ENCODE measurements at places on chromosomes 7 and 10.

- DNase-seq = no peak
Measured at GRCh38 chr7:30460246-30460633, 18.3 kb downstream of the NOD1 start.

DNA sequence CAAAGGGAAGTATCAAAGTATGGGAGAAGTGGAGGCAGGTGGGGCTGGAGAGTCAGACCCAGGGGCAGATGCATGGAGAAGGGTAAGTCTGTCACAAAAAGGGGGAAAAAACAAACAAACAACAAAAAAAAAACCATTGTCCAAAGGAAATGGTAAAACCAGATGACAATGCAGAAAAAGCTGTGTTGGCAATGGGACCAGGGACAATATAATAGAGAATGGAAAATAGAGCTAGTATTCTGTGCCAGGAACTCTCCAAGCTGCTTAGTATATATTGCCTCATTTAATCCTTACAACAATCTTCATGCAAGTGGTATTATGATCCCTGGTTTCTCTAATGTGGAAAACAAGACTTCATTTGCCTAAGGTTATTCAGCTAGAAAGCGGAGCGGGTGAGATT lies 13.1 kb upstream of the KDM7A start:
- no peak for DNase-seq

- DNase-seq = no peak
Measured at GRCh38 chr7:98774884-98775283, 94.9 kb downstream of the TMEM130 start.

- DNase-seq = no peak
Measured at GRCh38 chr7:47601119-47601880, 19.4 kb upstream of the TNS3 start.

GRCh38 chr10:96513305-96513697 lies 425 bp downstream of the TLL2 start:
- no peak for DNase-seq

DNA sequence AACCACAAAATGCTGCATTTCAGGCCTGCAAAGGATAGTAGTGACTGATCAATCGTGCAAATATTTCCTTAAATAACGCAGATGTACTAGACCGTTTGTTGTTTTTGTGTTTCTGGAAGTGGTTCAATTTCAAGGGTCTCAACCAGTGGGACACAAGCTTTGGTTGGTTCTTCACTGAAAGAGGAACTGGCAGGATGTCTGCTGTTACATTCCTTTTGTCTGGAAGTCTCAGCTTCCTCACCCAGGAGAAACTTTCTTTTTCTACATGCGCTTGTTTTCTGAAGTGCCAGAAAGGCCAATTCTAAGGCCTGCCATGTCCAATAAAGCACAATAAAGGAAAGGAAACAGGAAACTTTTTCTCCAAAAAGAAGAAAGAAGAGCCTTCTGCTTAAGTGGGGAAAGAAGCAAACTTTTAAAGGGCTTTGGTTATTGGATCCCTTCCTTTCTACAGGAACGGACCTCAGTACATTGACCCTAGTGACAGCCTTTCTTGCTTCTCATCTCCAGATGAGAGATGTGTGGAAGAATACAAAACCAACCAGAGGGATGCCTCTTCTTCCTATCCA lies 4.1 kb downstream of the DKK1 start:
- DNase-seq = no peak

DNA sequence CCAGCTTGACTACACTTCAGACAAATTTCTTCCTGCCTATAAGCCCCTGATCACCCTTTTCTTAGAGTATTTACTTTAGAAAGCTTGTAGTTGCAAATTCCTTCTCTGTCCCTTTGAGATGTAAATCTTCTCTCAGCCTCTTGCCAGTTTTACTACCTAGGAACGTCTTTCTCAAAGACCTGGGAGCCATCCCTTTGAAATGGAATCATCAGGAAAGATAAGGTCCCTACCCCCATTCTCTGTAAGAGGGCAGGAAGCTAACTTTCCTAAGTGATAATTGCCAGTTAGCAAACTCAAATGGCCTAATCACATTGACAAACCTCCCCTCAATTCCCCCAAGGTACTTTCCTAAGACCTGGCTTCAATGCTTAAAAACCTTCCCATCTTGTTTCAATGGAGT lies 304.5 kb downstream of the MDFIC start:
- no peak for DNase-seq

DNA sequence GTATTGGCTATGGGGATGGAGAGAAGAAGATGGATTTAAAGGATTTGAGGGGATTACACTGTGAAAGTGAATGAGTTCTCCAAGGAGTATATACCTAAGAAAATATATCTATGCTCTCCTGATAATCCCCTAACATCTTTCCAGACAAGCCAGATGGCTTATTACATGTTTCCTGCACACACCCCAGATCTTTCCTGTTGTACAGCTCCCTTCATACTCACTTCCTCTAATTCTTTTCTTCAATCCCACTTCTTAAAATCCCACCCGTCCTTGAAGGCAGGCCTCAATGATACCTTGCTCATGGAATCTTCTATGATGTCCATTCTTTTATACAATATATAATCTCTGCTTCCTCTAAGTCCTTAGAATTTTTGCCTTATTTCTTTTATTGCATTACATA lies 317.2 kb upstream of the DGKB start:
- no peak for DNase-seq
